Breast epithelium (tissue), 4 donors: ENCODE measurements at places on chromosomes 11 and 22.

GRCh38 chr11:78079232-78080083, at the start of gene NDUFC2:
Gene NDUFC2, minus strand, starts transcription at chr11:78079862. Its CDS starts 118 bp downstream, at chr11:78079744.
- DNase-seq, result peak; percentile 53

DNA sequence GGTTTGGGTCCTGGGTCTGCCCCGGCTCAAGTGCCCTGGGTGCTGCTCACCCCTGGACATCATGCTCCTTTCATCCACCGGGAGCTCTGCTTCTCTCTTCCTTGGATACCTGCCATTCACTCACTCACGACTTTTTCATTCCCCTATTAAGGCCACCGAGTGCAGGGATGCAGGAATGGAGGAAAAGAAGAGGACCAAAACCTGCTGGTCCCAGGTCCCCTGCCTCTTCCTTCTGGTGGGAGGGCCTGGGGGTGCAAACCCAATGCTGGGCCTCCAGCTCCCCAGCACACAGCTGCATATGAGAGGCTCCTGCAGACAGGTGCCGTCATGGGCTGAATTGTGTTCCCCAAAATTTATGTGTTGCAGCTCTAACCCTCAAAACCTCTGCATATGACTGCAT, 36.8 kb upstream of the MYEOV start:
- DNase-seq, result no peak

- DNase-seq, result no peak
Observed at GRCh38 chr11:79481795-79482194, 41.0 kb upstream of the TENM4 start.

DNA sequence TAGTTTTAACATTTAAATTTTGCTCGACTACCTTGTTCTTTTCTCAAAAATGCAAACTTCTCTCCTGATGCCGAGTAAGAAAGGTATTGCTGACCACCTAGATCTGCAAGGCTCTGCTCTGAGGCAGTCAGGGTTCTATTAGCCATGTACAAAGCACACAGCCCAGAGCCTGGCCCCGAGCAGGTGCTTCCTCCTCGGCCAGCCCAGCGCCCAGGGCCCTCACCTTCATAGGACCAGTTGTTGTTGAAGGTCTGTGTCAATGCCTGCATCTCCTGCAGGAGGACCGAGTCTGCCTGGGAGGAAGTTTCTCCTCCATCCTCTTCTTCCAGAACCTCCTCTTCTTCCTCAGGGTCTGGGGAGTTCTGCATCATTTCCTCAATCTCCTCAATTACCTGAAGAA, 35.8 kb downstream of the FEZ1 start:
- DNase-seq, result no peak

DNA sequence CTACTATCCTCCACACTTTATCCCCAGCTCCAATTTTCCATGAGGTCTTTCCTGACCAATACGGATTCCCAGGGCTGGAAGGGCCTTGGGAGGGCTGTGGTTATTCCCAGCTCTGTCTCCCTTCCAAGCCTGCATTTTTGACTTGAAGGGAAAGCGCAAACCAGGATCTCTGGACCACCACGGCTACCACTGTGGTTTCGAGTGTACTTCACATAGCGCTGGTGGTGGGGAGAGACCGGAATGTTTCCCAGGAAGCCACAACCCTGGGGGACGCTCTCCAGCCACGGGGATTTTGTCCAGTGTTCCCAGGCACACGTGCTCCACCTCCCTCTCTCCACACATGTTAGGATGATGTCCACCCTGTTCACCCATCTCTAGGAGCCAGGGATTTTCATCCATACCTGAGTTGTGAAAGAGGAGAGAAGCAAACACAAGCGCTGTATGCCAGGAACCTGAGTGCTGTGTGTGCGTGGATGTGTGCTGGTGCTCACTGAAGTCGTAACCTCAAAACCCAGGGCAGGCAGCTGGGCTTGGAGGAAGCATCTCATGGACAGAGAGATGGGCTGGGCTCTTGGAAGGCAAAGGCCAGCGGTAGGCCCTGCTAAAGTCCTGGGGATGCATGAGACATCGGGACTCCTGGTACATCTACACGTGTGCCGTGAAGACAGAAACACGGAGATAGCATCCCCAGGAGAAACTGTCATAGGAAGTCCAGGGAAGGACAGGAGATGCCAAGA, 1.3 kb upstream of the NPTXR start:
- no peak for DNase-seq

DNA sequence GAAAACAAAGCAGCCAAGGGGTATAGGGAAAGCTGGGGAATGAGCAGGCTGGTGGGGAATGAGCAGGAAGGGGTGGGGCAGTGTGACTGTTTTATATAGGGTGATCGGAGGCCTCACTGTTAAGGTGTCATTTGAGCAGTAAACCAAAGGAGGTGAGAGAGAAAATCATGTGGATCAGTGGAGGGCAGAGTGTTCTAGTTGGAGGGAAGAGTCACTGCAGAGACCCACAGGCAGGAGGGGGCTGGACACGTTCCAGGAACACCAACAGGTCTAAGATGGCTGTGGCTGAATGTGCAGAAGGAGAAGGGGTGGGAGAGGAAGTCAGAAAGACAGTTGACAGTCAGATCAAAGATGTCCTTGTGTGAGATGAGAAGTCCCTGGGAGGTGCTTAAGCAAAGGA, 103.8 kb downstream of the ENTHD1 start:
- DNase-seq, result no peak

GRCh38 chr22:43036282-43036829, 21.4 kb upstream of the PACSIN2 start:
- DNase-seq, result peak; percentile 23

DNA sequence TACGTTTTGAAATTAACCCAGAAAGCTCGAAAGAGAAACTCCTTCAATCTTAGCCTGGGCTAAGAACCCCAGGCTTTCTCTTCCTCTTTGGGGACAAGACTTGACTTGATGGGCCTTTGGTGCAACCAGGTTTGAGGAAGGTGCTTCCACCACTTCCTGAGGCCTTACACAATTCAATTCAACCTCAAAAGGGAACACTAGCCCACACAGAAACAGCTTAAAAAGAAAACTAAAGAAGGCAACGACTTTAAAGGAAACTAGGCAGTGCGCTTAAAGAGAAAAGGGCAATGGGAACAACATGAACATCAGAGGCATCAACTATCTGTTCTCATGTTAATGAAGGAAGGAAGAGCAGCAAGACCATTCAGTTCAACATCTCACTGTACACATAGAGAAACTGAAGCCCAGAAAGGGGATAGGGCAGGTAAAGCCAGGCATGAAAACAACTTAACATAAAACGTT, 24.8 kb downstream of the PAK1 start:
- DNase-seq, result no peak

GRCh38 chr11:33835143-33835878, 56.6 kb downstream of the LMO2 start:
- no peak for DNase-seq

DNA sequence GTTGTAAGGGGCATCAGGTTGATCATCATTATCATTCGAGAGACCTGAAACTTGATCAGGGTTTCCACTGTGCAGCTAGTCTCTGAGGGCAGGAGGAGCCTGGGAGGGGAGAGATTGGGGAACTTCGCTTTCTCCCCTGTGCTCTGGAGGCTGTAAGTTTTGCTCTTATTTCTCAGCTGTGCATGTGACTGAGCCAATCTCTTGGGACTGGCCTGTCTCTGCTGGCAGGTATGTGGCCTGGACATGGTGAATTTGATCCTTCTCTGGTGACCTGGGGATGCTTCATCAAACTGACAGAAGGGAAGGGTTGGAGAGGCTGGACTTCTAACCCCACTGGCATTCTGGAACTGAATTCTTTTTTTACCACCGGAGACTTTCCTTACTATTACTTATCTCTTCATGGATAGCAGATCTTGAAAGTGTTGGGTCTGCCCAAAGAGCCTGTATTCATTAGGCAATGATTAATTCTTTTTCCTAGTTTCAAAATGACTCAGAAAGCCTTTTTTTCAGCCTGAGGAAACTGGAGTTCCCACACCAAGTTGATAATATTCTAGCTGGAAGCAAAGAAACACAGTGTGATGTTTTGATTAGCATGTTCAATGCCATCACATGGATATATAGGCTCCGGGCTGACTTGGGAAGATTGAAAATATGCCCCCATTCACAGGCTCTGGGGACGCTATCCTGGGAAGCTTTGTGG, 36.5 kb downstream of the TSPAN18 start:
- no peak for DNase-seq

GRCh38 chr11:108501396-108501795, 3.2 kb upstream of the POGLUT3 start:
- no peak for DNase-seq

DNA sequence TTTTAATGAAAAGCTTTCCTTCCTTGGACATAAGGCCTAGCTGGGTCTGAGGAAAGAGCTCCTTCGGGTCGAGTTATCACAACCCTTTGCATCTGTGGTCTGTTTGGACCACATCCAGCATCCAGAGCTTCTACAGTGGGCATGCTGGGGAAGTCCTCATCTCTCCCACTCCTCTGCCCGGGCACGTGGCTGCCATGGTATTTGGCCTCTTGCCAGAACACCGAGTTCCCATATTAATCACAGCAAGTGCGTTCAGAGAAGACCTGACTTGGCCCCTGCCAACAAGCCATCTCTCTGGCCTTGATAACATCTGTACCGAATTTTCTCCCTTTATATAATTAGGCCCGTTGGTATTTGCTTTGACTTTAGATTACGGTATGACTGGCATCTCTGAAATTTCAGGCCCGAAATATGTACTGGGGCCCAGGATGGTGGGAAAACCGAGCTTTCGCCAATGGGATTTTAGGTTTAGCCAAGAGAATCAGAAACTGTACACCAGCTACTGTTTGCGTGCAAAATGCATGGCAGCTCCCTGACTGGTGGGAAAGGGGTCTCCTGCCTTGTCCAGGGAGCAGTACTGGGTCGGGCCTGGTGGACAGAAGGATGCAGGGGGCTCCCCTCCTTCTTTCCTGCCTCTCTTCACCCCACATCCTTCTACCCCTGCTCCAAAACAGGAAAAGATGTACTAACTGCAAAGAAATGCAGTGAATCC, 90.0 kb downstream of the MICAL2 start:
- peak; percentile 56 for DNase-seq

DNA sequence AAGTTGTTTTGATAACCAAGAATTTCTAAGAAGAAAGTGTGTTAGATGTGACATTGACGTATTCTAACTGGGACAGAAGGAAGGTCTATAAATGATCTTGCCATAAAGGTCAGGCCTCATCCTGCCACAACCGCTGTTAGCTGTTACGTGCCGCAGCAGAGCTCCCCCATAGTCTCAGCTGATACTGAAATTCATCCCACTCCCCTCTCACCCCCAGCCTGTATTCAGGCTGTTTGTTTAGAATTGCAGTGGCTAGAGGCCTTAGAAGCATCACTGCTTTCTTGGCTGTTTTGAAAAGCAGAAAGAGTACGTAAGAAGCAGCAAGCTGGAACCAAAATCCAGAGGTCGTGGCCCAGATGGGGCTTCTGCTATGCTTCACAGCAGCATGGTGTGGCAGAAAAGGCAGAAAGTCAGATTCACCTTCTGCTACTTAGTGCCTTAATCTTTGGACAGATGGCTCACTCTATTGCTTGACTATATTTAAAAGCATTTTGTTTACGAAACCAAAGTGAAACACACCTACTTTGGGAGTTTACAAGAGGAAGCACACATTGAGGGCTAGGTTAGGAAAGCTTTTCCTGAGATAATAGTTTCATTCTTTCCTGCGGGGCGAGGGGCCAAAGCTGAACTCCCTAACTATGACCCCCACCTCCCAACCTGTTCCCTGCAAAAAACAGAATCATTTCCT, 950 bp upstream of the LAYN start:
- no peak for DNase-seq

- no peak for DNase-seq
Observed at GRCh38 chr22:33477120-33478111, 419.2 kb upstream of the SYN3 start.

DNA sequence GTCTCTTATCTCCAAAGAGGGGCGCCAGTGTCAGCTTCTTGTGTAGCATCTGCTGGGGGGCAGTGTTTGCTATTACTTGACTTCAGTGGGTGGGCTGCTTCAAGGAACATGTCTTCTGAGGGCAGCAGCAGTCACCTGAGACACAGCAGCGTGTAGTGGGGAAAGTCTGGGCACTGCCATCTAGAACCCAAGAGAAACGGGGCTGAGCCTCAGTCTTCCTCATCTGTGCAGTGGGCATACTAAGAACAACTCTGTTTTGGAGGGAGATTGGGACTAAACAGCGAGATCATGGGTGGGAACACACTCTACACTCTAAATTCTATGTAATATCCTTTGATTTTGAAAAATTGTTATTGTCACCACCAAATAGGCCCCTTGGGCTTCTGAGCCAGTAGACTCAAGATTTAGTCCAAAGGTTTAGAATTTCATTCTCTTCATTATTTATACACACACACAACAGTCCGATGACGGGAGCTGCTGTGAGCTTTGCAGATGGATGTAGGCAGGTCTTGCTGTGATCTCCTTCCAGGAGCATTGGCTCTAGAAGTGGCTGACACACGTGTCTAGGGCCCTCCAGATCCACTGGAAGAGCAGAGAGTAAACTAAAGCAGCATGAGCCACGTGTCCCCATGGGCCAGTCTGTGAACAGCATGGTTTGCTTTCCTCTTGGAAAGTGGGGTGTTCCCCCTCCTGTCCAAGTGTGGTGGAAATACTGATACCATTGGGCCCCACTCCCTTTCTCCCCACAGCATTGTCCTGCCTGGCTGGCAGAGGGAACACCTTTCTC, 51.8 kb downstream of the TRAF6 start:
- DNase-seq, result no peak

DNA sequence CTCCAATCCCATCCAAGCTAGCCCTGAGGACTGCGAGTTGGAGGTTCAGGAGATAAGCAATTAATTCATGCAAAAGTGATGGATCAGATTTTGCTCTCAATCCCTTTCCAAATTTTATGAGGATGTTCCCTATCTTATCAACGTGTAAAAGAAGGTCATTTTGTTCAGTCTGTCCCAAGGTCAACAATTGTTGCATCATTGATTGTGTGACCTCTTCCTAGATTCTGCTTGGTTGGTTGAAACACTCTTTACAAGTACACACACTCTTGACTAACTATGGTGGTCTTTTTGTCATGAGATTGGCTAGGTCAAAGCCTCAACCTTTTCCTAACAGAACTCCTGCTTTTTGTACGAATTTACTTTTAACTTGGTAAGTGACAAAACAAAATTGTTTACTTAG, 41.7 kb downstream of the COMMD9 start:
- DNase-seq, result no peak

DNA sequence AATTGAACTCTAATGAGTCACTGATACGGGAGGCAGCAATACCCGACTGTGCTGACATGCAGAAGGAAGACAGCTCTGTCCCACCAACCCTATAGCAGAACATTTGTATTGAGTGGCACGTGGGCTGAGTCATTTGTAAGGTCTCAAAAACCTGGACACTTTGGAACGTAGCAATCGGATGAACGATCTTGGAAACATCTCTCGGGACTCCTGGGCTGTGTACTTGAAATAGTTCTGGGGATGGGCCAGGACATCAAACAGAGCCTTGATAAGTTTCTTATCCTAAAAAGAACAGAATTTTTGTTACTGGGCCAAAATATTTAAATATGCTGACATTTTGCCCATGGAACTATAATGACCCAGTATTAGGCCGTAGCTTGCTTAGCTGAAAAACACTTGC, 17.1 kb upstream of the NRIP3 start:
- DNase-seq, result no peak

GRCh38 chr22:20776624-20777405, 2.9 kb downstream of the SERPIND1 start:
- DNase-seq, result no peak

- no peak for DNase-seq
Observed at GRCh38 chr22:32245042-32245441, 10.1 kb downstream of the SLC5A4 start.

- no peak for DNase-seq
Observed at GRCh38 chr11:13851691-13852090, 110.8 kb upstream of the SPON1 start.

- no peak for DNase-seq
Observed at GRCh38 chr11:88827018-88827676, 238.6 kb downstream of the GRM5 start.

- no peak for DNase-seq
Observed at GRCh38 chr11:126939552-126939951, 61.0 kb downstream of the KIRREL3 start.
